Left renal cortex interstitium (tissue), 4 donors: ENCODE measurements at places on chromosomes 6 and 20.

DNA sequence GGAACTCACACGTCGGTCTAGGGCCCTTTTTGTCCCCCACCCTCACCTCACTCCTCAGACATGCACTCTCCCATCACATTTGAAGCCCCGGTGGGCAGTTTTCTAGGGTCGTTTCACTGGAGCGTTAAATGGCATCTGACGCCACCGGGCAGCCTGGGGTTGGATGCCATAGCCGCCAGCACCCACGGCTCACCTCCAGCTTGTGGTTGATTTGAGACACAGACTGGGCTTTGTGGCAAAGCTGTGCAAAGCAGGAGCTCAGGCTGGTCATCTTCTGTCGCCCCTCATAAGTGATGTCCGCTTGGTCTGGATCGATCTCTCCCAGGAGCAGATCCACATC lies 530 bp downstream of the GOPC start:
- DNase-seq: peak; percentile 68

DNA sequence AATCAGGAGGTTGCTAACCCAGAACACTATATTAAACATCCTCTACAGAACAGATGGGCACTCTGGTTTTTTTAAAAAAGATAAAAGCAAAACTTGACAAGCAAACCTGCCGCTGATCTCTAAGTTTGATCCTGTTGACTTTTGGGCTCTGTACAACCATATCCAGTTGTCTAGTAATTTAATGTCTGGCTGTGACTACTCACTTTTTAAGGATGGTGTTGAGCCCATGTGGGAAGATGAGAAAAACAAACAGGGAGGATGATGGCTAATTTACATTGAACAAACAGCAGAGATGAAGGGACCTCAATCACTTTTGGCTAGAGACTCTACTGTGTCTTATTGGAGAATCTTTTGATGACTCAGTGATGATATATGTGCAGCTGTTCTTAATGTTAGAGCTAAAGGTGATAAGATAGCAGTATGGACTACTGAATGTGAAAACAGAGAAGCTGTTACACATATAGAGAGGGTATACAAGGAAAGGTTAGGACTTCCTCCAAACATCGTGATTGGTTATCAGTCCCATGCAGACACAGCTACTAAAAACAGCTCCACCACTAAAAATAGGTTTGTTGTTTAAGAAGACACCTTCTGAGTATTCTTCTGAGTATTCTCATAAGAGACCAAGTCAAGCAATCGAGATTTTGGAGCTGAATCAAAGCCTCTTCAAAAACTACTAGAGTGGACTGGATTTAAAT lies 201.2 kb upstream of the SHLD1 start:
- DNase-seq: no peak

- DNase-seq: no peak
Measured at GRCh38 chr20:15642676-15643075, 930.6 kb downstream of the KIF16B start.

GRCh38 chr20:50113420-50114224 lies 672 bp upstream of the UBE2V1 start:
- no peak for DNase-seq

DNA sequence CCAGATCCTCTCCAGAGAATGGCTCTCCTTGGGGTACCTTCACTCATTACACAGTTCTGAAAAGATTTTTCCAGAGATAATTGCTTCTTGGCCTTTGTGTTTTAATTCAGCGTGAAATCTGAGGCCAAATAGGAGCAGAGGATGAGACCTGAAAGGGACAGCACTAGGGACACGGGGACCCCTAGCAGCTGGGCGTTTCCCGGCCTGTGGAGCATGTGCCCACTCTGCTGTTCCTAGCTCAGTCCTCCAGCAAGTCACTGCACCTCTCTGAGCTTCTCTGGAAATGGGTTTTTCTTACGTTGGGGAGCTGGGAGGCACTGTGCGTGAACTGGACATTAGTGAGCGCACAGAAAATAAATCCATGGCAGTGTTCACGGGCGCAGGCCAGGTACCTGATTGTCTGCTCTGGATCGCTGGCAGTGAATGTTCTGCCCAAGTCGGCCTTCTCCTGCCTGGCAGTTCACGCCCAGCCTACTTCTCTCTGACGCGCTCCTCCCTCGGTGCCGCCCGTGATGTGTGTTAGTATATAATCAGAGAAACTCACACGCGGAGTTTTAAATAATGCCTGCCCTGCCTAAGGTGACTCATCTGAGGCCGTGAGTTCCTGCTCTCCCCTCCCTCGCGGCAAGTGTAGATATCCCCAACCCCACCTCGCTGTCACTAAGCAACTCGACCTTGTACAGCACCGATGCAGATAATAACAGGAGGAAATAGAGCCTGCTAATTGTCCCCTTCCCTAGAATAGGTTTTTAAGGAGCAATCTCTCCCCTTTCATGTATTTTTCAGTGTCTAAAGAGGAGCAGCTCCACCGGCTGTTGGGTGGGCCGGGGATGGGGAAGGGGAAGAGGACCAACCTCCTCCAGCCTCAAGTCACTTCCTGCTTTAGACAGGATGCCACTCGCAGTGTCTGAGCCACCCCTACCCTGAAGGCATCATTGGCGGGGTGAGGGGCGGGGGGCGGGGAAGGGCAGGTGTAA lies 2.7 kb upstream of the TUBB2A start:
- DNase-seq: no peak

GRCh38 chr20:53419693-53420460 lies 173.8 kb downstream of the ZNF217 start:
- no peak for DNase-seq

GRCh38 chr6:57158658-57159057 lies 13.5 kb upstream of the BAG2 start:
- DNase-seq: no peak

DNA sequence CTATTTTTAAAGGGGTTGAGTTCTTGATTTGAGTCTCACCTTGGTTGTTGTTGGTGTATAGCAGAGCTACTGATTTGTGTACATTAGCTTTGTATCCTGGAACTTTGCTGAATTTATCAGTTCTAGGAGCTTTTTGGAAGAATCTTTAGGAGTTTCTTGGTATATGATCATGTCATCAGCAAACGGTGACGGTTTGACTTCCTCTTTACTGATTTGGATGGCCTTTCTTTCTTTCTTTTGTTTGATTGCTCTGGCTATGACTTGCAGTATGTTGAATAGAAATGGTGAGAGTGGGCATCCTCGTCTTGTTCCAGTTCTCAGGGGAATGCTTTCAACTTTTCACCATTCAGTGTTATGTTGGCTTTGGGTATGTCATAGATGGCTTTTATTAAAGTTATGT lies 64.0 kb downstream of the CDYL start:
- no peak for DNase-seq

DNA sequence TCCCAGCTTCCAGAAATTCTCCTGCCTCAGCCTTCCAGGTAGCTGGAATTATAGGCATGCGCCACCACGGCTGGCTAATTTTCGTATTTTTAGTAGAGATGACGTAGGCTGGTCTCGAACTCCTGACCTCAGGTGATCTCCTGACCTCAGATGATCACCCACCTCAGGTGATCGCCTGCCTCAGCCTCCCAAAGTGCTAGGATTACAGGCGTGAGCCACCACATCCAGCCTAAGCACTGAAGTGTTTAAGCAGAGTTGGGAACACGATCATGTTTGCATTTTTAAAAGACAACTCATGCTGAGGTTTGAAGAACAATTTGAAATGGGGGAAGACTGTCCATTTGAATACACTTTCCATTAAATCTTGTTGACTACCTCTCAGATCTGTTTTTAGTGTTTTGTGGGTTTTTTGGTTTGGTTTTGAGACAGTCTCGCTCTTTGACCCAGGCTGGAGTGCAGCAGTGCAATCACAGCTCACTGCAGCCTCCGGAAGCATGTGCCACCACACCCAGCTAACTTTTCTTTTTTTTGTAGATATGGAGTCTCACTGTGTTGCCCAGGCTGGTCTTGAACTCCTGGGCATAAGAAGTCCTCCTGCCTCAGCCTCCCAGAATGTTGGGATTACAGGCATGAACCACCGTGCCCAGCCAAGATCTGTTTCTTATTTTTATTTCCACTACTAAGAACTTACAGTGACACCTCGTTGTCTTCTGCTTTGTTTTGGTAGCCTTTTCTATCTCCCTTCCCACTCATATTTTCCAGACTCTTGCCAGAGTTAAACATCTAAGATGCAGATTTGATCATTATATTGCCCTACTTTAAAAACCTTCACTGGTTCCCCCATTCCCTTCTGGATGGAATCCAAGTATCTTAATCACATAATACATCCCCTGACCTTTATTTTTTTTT lies 5.5 kb downstream of the CASP8AP2 start:
- DNase-seq: no peak

DNA sequence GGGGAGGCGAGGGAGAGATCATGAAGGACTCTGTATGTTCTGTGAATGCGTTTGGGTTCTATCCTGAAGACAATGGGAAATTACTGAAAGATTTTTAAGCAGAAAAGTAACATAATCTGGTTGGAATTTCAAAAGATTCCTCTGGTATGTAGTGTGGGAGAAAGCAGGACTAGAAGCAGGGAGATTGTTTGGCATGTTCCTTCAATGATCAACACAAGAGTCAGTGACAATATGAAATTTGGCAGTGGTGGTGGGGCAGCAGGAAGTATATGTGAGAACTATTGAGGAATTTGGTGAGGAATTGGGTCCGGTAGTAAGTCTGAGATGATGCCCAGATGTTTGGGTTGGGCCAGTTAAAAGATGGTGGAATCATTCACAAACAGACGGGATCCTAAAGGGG lies 348.7 kb downstream of the CD83 start:
- no peak for DNase-seq

- DNase-seq: no peak
Measured at GRCh38 chr20:23664954-23665353, 23.9 kb downstream of the CST4 start.

DNA sequence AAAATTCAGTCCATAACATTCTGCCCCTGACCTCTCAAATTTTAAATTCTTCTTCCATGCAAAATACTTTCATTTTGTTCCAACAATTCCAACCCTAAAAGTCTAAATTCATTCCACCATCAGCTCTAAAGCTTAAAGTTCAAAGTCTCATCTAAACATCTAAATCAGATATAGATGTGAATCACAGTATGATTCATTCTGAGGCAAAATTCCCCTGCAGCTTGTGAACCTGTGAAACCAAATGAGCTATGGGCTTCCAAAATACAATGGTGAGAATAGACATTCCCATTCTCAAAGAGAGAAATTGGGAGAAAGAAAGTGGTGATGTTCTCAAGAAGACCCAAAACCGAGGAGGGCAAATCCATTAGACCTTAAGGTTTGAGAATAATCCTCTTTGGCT lies 309.8 kb downstream of the HIVEP2 start:
- no peak for DNase-seq

GRCh38 chr20:59253779-59254319 lies 46.6 kb upstream of the EDN3 start:
- DNase-seq: no peak

DNA sequence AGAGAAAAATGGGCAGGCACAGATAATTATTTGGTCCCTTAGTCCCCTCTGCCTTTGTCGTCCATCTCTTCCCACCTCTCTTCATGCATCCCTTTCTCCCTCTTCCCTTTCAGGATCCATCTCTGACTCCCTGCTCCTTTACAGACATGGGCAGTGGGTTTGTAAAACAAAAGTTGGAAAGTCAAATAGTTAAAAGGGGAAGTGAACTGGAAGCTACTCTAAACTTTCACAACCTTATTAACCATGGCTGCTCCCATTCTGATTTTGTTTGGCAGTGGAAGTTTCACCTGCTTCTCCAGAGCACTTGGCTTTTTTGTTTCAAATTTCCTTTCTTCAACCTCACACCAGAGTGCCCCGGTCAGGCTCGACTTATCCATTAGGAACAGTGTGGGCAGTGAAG lies 1.2 kb downstream of the HLA-DQA2 start:
- no peak for DNase-seq

GRCh38 chr6:157162766-157163433 lies 160.4 kb downstream of the TMEM242 start:
- DNase-seq: no peak

DNA sequence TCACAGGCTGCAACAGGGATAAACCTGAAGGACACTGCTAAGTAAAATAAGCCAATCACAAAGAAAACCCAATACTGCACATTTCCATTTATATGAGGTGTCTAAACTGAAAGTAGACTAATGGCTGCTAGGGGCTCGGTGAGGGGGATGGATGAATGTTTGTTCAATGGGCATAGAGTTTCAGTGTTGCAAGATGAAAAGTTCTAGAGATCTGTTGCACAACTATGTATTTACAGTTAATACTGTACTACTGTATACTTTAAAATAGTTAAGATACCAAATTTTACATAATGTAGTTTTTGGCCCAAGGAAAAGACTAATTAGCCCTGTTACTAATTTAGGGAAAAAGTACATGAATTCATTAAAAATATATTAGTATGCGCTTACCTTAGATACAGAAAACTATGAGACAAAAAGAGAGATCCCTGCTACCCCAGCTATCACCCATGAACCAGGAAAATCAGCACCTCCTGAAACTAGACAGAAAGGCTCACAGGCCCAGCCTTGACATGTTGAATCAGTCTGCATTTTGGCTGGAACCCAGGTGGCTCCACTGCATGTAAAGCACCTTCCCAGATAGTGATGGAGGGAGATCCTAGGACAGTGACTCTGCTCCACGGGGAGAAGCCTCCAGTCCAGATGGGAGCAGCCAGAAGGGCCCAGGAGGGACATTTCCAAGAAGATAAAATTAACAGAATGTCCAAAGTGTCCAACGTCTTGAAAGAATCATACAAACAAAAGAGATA lies 16.1 kb downstream of the HLA-F start:
- no peak for DNase-seq

DNA sequence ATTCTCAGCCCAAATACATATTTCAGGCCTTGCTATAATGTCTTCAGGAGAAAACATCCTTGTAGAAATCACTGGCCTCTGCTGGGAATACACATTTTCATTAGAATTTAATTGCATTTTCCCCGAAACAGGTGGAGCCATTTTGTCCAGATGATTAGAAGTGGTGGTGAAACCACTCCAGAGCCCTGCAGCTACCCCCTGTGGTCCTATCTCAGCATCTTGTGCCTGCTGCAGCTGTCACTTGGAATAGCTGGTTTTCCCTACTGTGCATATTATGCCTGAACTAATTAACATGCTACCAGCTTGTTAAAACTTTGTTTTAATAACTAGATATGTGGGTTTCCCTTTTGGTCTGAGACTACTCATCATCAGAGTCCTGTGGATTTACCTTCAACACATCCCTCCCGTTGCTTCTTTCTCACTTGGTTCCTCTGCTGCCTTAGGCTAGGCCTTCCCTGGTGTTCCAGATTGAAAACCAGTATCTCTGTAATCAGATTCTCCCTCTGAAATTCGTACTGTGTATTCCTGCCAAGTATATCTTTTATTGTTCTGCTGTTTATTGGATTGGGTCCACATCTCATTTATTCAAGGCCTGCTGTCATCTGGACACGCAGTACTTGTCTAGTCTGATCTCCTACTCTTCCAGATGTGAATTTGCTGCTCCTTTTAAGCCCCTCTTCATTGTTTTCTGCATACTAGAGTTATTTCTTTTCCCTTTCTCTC lies 15.2 kb downstream of the DNAH8 start:
- no peak for DNase-seq

DNA sequence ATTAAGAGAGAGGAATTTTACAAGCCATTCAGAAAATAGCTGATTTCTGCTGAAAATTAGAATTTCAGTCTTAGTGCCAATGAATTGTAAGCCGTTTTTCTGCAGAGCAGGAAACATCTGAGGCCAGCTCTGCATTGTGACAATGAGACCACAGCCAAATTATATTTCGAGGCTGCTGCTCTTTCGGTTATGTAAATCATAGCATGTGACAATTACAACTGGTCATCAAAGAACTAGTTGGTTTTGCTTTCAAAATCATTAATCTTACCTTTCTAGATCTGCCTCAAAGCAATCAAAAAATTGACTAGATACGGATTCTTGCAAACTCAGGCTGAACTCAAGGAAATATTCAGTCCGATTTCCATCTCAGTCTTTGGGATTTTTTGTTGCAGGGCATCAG lies 33.4 kb upstream of the INSM1 start:
- DNase-seq: no peak

GRCh38 chr20:2709205-2709981 lies 16.8 kb downstream of the EBF4 start:
- DNase-seq: no peak
